Fibroblast of lung (primary cell): ENCODE measurements at places on chromosomes 12 and 14. TPM values are rescaled to one million over a fixed set of nuclear protein-coding genes. Genes with fewer than 3 reads are reported as not detected.

GRCh38 chr12:3086211-3086610 lies 9.0 kb downstream of the TSPAN9 start:
- no peak overlapping the region for H3K4me3 ChIP-seq
- H3K36me3 ChIP-seq = no peaks in the 10 kb centered on the region
- no peak for DNase-seq
- H3K27ac ChIP-seq = no peak overlapping the region

- peak; percentile 29 for DNase-seq
- H3K4me1 ChIP-seq = no peaks in the 10 kb centered on the region
- no peaks in the 10 kb centered on the region for H3K27me3 ChIP-seq
- H3K4me3 ChIP-seq = no peak overlapping the region
- H3K27ac ChIP-seq = no peak overlapping the region
- no peaks in the 10 kb centered on the region for H3K36me3 ChIP-seq
These were observed 46.4 kb downstream of the ZFYVE21 start for GRCh38 chr14:103762036-103762435.

GRCh38 chr14:96676166-96676565 lies 121.0 kb upstream of the VRK1 start:
- H3K27ac ChIP-seq = no peak overlapping the region
- DNase-seq = no peak
- no peaks in the 10 kb centered on the region for H3K27me3 ChIP-seq
- no peaks in the 10 kb centered on the region for H3K36me3 ChIP-seq
- H3K4me3 ChIP-seq = no peak overlapping the region

DNA sequence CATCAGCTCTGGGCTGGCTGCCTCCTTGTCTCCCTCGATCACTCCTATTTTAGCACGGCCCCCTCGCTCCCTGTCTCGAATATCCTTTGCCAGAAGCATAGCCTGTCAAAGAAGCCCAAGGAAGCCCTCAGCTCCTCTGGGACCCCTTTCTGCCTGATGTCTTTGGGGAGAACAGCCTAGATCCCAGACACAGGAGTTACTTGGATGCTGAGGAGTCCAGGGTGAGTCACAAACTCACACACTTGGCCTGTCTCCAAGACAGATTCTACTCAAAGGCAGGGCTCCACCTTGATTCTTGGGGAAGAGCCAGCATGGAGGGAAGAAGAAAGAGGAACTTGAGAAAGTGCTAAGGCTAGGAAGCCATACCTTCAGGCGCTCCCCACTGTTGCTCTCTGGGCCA lies 8.1 kb downstream of the AVIL start:
- no peaks in the 10 kb centered on the region for H3K27me3 ChIP-seq
- H3K4me1 ChIP-seq = no peaks in the 10 kb centered on the region
- no peak overlapping the region for H3K27ac ChIP-seq
- H3K36me3 ChIP-seq = peaks cover 9% of the 10 kb centered on the region

Gene GARIN6
- not detected in 2 replicates for total RNA-seq

GRCh38 chr12:104495786-104496185 lies 39.0 kb downstream of the CHST11 start:
- H3K4me3 ChIP-seq = no peak overlapping the region
- no peaks in the 10 kb centered on the region for H3K27me3 ChIP-seq
- no peak for DNase-seq
- H3K4me1 ChIP-seq = peaks cover 3% of the 10 kb centered on the region
- no peak overlapping the region for H3K27ac ChIP-seq
- no peaks in the 10 kb centered on the region for H3K36me3 ChIP-seq

GRCh38 chr12:37547611-37548010 lies 769.0 kb upstream of the ALG10B start:
- no peaks in the 10 kb centered on the region for H3K27me3 ChIP-seq
- H3K27ac ChIP-seq = no peak overlapping the region
- H3K4me1 ChIP-seq = no peaks in the 10 kb centered on the region
- H3K4me3 ChIP-seq = no peak overlapping the region
- no peaks in the 10 kb centered on the region for H3K36me3 ChIP-seq

Gene SERPINA10
- not detected in 2 replicates for total RNA-seq

- no peak overlapping the region for H3K4me3 ChIP-seq
- H3K36me3 ChIP-seq = no peaks in the 10 kb centered on the region
- H3K27me3 ChIP-seq = no peaks in the 10 kb centered on the region
- peak; percentile 74 for DNase-seq
- no peak overlapping the region for H3K27ac ChIP-seq
- H3K4me1 ChIP-seq = peaks cover 4% of the 10 kb centered on the region
These were observed 16.1 kb downstream of the GRIP1 start for GRCh38 chr12:66662729-66663128.

GRCh38 chr12:57241402-57242310 lies 9.3 kb downstream of the STAC3 start:
- H3K27ac ChIP-seq = no peak overlapping the region
- no peaks in the 10 kb centered on the region for H3K36me3 ChIP-seq
- H3K4me1 ChIP-seq = peaks cover 27% of the 10 kb centered on the region
- peak overlapping the region; percentile 77 for H3K4me3 ChIP-seq
- peaks cover 16% of the 10 kb centered on the region for H3K27me3 ChIP-seq

DNA sequence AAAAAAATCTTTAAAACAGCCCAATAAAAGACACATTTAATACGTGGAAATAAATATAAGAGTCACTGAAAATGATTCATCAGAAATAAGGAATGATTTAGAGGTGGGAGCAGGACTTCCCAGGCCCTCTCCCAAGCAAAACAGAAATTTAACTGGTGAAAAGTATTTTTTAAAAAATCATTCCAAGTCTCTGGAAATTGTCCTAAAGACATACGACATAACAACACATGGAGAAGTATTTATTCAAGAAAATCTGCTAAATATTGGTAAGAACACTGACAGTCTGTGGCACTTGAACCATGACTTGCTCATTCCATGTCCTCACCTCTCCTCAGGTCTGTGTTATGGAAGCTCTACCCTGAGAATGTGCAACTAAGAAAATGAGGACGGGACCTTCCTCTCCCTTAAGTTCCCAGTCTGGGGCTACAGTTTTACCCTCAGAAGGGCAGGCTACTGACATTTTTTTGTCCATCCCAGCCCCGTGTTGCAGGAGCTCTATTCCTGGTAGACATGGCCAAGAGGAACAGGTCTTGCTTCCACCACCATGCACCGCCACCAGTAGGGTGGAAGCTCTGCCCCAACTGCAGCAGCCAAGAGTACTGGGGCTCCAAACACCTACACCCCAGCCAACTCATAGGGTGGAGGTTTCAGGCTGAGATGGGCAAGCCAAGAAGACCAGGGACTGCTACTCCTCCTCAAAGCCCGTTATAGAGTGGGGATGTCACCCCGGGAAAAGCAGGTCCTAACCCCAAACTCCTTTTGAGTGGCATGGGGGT lies 193.0 kb downstream of the CRADD start:
- no peaks in the 10 kb centered on the region for H3K27me3 ChIP-seq
- H3K4me1 ChIP-seq = no peaks in the 10 kb centered on the region
- H3K27ac ChIP-seq = no peak overlapping the region
- no peak for DNase-seq

- peaks cover 27% of the 10 kb centered on the region for H3K4me1 ChIP-seq
- no peak overlapping the region for H3K4me3 ChIP-seq
- H3K36me3 ChIP-seq = no peaks in the 10 kb centered on the region
- no peaks in the 10 kb centered on the region for H3K27me3 ChIP-seq
- DNase-seq = peak; percentile 85
These were observed 9.3 kb upstream of the ITGA5 start for GRCh38 chr12:54428050-54429013.

Gene PIANP
- total RNA-seq = under 0.01 and 0.17 TPM in 2 replicates

DNA sequence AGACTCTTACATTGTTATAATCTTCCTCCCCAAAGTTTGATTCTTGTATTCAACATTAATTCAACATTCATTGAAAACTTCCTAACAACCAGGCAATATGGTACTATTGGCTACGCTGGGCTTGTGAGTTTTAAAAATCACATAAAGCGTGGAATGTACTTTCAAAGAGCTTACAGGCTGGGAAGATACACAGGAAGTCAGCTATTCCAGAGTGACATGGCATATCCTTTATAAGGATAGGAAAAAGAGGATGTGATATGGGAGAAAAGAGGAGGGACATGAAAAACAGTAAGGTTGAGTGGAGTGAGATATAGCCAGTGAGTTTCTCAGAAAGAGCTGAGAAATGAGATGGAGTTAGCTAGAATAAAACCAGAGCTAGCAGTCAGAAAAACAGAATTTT lies 103.6 kb upstream of the ATF7IP start:
- no peak overlapping the region for H3K4me3 ChIP-seq
- H3K27me3 ChIP-seq = no peaks in the 10 kb centered on the region
- no peaks in the 10 kb centered on the region for H3K36me3 ChIP-seq
- H3K4me1 ChIP-seq = peaks cover 9% of the 10 kb centered on the region

DNA sequence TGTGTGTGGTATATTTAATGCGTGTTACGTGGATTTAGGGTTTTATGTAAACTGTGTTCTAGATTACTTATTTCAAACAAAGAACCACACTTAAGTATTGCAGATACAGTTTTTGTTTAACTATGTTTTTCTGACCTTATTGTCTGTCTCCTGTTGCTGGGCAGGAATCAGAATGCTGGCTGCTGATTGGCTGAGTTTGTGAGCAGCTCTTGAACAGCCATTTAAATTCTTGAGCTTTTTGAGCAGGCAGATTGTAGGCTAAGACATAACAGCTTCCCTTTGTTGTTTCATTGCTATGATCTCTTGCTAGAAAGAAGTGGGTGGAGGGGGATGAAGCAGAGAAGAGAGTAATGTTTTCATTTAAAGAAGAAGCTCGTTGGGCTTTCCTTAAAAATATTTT lies 52.2 kb downstream of the ATF7IP start:
- DNase-seq = peak; percentile 94
- no peaks in the 10 kb centered on the region for H3K36me3 ChIP-seq
- H3K27me3 ChIP-seq = no peaks in the 10 kb centered on the region
- H3K4me3 ChIP-seq = no peak overlapping the region
- H3K27ac ChIP-seq = no peak overlapping the region

DNA sequence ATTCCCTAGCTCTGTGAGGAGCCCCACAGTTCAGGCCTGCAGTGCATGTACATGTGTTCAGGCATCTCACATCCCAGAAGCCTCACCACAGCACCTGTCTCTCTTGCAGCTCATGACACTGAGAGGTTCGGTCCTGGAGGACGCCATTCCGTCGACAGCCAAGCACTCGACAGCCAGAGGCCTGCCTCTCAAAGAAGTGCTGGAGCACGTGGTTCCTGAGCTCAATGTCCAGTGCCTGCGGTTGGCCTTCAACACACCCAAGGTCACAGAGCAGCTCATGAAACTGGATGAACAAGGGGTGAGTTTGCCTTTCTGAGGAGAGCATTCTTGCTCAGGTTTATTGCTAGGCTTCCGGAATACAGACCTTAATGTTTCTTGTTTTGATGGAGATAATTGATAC lies 308.3 kb upstream of the RGS6 start:
- H3K27ac ChIP-seq = no peak overlapping the region
- no peaks in the 10 kb centered on the region for H3K27me3 ChIP-seq
- H3K36me3 ChIP-seq = no peaks in the 10 kb centered on the region
- DNase-seq = no peak
- H3K4me3 ChIP-seq = no peak overlapping the region

- H3K4me1 ChIP-seq = no peaks in the 10 kb centered on the region
- no peak overlapping the region for H3K4me3 ChIP-seq
- no peak overlapping the region for H3K27ac ChIP-seq
- H3K36me3 ChIP-seq = no peaks in the 10 kb centered on the region
These were observed 39.1 kb downstream of the SLC8A3 start for GRCh38 chr14:70149596-70150165.

GRCh38 chr12:18415227-18415626 lies 153.9 kb downstream of the PIK3C2G start:
- H3K4me1 ChIP-seq = no peaks in the 10 kb centered on the region
- no peak overlapping the region for H3K27ac ChIP-seq
- H3K36me3 ChIP-seq = no peaks in the 10 kb centered on the region
- no peak for DNase-seq
- no peak overlapping the region for H3K4me3 ChIP-seq
- no peaks in the 10 kb centered on the region for H3K27me3 ChIP-seq

Gene CFAP251
- total RNA-seq = 3.9 and 7.9 TPM in 2 replicates

DNA sequence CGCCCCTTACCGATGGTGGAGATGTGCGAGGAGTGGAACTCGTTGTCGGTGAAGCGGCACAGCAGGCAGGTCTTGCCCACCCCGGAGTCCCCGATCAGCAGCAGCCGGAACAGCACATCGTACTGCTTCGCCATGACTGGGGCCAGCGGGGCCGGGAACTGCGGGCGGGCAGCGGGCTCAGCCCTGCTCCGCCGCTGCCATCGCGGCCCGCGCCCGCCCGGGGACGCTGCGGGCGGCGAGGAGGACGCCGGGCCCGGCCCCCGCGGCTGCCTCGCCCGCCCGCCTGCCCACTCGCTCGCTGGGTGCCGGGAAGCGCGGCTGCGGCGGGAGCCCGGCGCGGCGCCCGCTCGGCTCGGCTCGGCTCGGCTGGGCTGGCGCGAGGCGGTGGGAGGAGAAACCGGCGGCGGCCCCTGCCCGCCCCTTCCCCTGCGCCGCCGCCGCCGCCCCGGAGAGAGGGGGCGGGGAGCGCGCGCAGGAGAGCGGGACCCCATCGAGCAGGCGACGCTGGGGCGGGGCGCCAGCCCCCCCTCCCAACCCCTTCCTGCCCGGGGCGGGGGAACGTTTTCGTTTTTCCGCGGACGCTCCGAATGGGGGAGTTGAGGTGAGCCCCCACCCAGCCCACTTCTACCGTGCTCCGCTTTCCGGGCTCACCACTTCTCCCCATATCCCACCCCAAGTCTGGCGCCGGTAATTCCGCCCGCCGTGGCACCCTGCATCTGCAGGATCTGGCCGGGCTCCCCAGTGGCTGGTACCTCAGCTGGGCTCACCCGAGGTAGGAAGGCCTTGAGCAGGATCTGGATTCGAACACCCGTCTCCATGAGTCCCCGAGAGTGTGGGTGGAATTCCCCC lies at the start of gene RAB15:
RAB15 (minus strand) TSS at position 394 of the 849 bp plus-strand sequence; CDS start at position 134, 260 bp downstream.
- H3K4me1 ChIP-seq = no peaks in the 10 kb centered on the region
- no peaks in the 10 kb centered on the region for H3K36me3 ChIP-seq
- H3K27me3 ChIP-seq = peaks cover 4% of the 10 kb centered on the region
- DNase-seq = peak; percentile 29

GRCh38 chr12:77925536-77926108 lies 94.9 kb downstream of the NAV3 start:
- peak; percentile 96 for DNase-seq
- H3K36me3 ChIP-seq = no peaks in the 10 kb centered on the region
- H3K4me1 ChIP-seq = no peaks in the 10 kb centered on the region
- H3K27me3 ChIP-seq = no peaks in the 10 kb centered on the region

DNA sequence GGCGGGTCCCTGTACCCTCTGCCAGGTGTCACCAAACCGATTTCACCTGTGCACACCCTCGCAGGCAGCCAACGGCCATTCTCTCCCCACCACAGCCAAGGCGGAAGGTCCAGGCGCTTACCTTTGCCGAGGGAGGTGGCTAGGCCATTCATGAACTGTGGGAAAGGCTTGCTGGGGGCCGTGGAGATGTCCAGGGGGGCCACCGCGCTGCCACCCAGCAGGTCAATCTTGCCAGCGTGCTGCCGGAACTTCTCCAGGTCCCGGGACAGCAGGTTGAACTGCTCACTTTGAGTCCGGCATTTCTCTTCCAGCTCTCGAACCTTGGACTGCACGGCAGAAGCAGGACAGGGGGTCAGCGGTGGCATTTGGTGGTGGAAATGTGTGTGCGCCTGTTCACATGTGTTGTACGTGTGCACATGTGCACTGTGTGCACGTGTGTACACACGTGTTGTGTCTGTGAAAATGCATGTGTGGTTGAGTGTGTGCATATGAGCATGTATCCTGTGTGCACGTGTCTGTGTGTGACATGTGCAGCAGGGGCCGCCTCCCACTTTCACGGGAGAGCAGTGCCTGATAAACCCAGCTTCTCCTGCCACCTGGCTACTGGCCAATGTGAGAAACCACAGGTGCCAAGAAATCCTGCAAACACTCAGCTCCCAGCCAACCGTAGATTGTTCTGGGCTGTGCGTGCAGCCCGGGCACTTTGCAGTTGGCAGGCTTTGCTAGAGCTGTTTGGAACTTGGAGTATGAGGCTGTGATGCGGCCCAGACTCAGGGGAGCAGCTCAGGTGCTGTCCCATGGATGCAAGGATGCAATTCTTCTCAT lies 118.9 kb downstream of the PIWIL1 start:
- H3K27ac ChIP-seq = no peak overlapping the region
- H3K36me3 ChIP-seq = no peaks in the 10 kb centered on the region
- no peaks in the 10 kb centered on the region for H3K27me3 ChIP-seq
- no peaks in the 10 kb centered on the region for H3K4me1 ChIP-seq
- H3K4me3 ChIP-seq = no peak overlapping the region

Gene RNU6-7
- not detected in 2 replicates for total RNA-seq
